Hematopoietic multipotent progenitor cell treated with erythropoietin and hydrocortisone succinate and interleukin-3 and kit ligand, for 15 days (in vitro differentiated cells): ENCODE measurements at places on chromosomes 7 and 10.

DNA sequence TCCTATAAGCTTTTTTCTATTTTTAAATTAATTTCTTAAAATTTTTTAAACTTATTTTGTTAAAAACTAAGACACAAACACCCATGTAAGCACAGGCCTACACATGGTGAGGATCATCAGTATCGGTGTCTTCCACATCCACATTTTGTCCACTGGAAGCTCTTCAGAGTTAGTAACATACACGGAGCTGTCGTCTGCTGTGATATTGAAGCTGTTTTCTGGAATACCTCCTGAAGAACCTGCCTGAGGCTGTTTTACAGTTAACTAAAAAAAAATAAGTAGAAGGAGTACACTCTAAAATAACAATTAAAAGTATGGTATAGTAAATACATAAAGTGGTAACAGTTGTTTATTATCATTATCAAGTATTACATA, 17.7 kb downstream of the KLLN start:
- no peak for DNase-seq

GRCh38 chr10:98323221-98324164, 55.5 kb upstream of the LOXL4 start:
- DNase-seq, result no peak

- DNase-seq, result no peak
These were observed 133.9 kb downstream of the COBL start for GRCh38 chr7:51182636-51183166.

DNA sequence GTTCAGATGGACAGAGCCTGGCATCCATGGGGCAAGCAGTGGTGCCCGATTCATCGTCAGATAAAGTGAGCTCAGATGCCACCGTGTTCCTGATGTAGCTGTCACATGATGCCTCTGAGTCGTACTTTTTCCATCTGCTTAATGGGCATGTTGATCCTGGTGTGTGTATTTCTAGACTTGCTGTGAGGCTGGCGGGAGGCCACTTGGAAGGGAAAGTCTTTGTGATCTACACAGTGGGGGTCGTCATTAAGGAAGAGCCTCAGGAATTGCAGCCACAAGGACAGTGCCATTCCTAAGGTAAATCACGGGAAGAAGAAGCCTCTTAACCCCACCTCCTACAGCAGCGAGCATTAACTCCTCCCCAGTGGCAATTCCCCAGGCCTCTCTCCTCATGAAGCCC, 63.0 kb downstream of the RGS10 start:
- DNase-seq, result no peak

DNA sequence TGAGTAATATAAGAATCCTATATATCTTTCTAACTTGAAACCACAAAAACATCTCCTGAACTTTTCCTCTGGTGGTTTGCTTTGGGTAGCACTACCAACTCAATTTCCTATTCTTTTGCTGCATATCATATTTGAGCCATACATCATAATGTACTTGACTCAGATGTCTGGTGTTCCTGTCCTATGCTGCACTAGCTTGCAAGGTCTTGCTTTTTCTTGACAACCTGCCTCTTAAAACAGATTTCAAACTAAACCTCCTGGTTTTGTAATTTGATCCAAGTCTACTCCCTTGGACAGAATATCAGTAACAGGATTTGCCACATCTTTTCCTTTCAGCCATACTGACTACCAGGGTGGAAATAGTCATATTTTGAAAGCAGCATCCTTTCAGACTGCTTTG, 520.3 kb upstream of the LRRTM3 start:
- no peak for DNase-seq
